SJSA1 (cell line): ENCODE measurements at places on chromosomes 4 and X. TPM values are rescaled to one million over a fixed set of nuclear protein-coding genes. Genes with fewer than 3 reads are reported as not detected.

GRCh38 chr4:113409181-113409580 lies 352.4 kb downstream of the CAMK2D start:
- peak; percentile 78 for DNase-seq

- no peak for DNase-seq
These were observed 9.7 kb downstream of the RAP2C start for GRCh38 chrX:132209527-132209926.

DNA sequence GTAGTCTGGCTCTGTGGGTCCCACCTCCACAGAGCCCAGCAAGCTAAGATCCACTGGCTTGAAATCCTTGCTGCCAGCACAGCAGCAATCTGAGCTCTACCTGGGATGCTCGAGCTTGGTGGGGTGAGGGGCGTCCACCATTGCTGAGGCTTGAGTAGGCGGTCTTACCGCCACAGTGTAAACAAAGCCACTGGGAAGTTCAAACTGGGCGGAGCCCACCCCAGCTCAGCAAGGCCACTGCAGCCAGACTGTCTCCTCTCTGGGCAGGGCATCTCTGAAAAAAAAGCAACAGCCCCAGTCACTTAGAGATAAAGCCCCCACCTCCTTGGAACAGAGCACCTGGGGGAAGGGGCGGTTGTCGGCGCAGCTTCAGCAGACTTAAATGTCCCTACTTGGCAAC lies 243.2 kb upstream of the POF1B start:
- DNase-seq = no peak

- DNase-seq = no peak
These were observed 211.4 kb downstream of the LDB2 start for GRCh38 chr4:16687011-16687410.

- DNase-seq = no peak
These were observed 623.5 kb upstream of the GNPDA2 start for GRCh38 chr4:45349859-45350258.

- no peak for DNase-seq
These were observed 532.9 kb downstream of the DMD start for GRCh38 chrX:32678487-32678886.

DNA sequence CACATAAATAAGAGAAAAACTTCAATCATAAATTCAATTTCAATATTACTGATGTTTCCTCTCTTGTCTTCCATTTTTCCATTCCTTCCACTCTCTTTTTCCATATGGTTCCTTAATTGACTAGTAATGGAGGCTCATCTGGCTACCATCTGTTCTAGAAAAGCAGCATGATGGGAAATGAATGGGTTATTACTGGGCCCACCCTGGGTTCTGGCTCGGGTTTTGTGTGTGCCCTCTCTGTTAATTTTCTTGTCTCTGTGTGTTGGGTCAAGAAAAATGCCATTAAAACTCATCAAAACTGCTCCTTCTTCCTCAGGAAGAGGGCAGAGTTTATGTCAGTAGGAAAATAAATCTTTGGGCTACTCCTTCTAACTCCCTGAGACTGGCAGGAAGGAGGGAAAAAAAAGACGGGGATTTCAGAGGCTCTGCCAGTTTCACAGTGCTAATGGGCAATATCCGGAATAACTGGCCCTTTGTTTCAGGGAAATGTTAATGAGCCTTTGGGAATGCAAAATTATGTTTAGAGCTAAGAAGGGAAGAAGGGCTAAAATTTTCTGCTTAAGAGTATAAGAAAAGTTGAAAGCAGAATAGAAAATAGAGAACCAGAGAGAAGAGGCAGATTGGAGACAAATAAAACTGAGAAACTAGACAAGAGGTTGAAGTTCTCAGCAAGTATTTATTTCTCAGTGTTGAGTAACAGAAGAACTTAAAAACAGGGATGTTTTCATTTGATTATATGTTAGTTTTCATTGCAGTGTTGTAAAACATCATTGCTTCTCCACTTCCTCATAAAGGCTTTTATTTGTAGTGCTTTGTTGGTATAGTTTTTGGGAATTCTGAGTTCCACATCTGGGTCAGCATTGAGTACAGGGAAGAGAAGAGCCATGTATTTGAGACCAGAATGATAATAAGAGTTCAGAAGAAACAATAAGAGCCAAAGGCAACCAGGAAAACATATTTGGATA lies 19.7 kb downstream of the GABRB1 start:
- no peak for DNase-seq

DNA sequence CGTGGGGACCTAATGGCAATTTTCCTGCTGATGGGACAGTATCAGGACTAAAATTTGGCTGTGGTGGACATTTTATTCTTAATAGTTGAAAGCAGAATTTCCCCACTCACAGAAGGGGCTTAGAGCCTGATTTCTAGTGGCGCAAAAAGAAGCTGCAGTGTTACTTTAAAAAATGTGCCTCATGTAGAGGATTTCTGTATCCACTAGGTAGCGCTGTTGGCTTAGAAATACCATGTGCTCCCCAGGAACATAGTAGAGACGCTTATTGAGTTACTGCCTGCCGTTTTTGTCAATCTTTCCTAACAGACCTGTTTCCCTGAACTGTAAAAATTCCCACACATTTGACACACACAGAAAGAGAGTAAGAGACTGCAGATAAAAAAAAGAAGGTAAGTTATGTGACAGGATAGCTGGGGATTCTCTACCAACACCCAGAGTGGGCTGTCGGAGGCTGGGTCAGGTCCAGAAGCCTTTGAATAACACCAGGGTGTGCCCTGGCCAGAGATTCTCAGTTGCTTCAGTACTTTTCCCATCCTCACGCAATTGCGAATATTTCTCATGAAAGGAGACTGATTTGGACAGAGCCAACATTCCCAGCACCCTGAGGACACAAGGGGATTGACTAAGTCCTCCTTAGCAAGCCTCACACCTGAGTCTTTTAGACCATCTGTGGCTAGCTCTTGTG lies 88.4 kb downstream of the ZXDA start:
- no peak for DNase-seq

DNA sequence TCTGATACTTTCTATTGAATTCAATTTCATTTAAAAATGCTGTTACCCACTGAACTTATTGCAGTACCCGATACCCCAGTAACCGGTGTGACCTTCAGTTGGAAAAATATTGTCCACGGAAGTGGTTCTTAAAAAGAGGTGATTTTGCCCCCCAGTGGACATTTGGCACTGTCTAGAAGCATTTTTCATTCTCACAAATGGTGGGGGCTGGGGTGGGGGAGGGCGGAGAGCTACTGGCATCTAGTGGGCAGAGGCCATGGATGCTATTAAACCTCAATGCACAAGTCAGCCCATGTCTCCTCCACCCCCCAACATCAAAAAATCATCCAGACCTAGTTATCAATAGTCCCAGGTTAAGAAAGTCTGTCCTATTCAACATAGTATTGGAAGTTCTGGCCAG lies 19.6 kb upstream of the CHM start:
- DNase-seq = no peak

- peak; percentile 14 for DNase-seq
These were observed 23.6 kb upstream of the TBC1D14 start for GRCh38 chr4:6885953-6886557.

GRCh38 chr4:184955636-184956035 lies 62.7 kb upstream of the HELT start:
- peak; percentile 20 for DNase-seq

DNA sequence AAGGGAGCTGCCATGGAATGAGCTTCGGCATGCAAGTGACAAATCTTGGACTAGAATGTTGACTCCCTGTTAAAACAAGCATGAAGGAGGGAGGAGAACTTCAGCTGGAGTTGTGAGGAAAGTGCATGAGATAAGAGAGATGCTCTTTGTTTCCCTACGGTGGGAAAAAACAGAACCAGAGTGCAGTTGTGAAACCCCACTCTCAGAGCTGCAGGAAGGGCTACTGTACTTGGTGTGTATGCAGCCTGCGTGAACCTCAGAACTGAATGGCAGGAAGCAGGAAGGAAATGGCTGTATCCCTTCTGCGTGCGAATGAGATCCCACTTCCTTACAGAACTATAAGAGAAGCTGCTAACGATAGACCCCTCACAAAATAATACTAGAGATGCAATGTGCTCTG lies 57.2 kb downstream of the EGF start:
- no peak for DNase-seq

DNA sequence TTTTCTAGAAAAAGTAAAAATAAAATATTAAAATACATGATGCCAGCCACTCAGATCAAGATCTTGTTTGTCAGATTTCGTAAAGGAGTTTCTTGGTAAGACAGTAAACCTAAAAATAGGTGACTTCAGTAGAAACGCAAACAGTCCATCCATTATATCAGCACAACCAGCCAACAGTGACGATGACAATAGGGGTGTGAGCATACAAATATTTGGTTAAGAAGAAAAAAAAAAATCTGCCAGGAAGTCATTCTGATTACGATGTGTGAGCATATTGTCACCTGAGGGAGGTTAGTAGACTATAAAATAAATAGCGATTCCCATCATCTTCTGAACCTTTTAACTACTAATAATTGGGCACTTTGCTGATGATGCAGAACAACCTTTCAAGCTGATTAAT lies 37.6 kb downstream of the SLC7A11 start:
- DNase-seq = no peak

- no peak for DNase-seq
These were observed 92.0 kb downstream of the APBB2 start for GRCh38 chr4:41122309-41122708.

DNA sequence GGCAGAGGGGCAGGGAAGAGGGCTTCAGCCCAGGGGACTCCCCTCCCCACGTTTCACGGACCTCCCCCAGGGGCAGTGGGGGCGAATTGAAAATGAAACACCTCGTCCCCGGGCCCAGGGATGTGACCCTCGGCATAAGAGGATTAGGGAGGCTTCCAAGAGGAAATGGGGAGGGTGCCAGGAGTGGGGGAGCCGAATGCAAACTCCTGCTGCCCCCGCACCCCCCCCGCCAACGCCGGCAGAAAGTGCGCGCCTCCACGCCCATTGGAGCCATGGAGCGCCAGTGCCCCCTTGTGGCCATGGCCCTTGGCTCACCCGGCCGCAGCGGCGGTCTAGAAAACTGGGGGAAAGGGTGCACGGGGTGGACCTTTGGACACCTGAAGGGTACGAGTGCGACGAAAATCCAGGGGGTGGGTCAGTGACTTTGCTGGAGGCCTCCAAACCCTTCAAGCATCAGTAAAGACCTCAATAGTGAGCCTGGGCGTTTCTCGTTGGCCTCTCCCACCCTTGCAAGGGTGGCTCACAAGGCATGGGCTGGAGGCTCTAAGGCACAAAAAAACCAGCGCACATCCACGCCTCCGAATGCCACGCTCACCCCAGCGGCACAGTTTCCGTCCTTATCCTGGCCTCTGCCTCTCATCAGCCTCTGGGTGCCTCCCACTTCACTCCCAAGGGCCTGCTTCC lies 120.8 kb upstream of the PJA1 start:
- DNase-seq = peak; percentile 29

- DNase-seq = no peak
These were observed 58.2 kb downstream of the WWC2 start for GRCh38 chr4:183157215-183157614.

GRCh38 chr4:10336471-10336870 lies 120.8 kb downstream of the ZNF518B start:
- no peak for DNase-seq

Gene MAGEA2
- not detected in 2 replicates for total RNA-seq

Gene PROM1
- total RNA-seq = 0.47 TPM in 1 of 2 replicates, not detected in the other

Gene C4orf36
- total RNA-seq = 0.41 and 2.8 TPM in 2 replicates

Gene TMEM255A
- total RNA-seq = 0.16 TPM in 1 of 2 replicates, not detected in the other

Gene ADGRG2
- 0.11 TPM in 1 of 2 replicates, not detected in the other for total RNA-seq

Gene CXorf49B
- not detected in 2 replicates for total RNA-seq

Gene CDKL2
- total RNA-seq = 0.37 and 0.78 TPM in 2 replicates

Gene CLDN2
- 0.11 TPM in 1 of 2 replicates, not detected in the other for total RNA-seq

Gene PAGE2
- total RNA-seq = not detected in 2 replicates
